SHP77 (cell line): ENCODE measurements at places on chromosomes 1 and 21.
A peak's percentile ranks its signal among the peaks of the same experiment; 100 is the strongest.

- peak; percentile 78 for DNase-seq
Observed at GRCh38 chr1:50080904-50081586, 27.7 kb upstream of the ELAVL4 start.

DNA sequence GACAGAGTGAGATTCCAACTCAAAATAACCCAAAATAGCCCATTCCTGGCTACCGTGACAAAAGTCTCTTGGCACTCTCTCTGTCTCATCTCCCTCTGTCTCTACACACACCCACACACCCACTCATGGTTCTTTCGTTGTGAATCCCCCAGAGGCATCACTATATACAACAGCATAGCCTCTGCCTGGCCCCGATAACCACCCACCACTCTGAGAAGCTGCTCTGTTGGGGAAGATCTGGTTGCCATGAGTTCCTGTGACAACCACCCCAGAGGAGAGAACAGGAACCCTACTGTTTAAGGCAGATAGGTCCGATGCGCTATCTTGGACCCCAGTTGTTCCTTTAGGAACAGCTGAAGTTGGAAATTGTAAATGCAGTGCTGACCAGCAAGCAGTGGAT, 70.4 kb upstream of the LYST start:
- DNase-seq, result no peak

- DNase-seq, result no peak
Observed at GRCh38 chr1:203406446-203407045, 55.6 kb upstream of the FMOD start.

DNA sequence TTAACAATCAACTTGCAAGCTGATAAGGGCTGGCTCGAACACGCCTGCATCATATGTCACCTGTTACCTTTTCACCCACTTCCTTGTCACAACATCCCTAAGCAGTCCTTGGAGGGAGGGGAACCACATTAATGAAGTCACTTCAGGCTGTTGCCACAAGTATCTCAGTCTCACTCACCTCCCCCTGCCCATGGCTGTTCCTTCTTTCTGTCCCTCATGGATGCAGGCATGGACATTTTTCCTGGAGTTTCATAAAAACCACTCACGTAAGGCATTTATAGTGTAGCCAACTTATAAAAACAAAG, 76.8 kb upstream of the ANGPTL1 start:
- DNase-seq, result no peak

DNA sequence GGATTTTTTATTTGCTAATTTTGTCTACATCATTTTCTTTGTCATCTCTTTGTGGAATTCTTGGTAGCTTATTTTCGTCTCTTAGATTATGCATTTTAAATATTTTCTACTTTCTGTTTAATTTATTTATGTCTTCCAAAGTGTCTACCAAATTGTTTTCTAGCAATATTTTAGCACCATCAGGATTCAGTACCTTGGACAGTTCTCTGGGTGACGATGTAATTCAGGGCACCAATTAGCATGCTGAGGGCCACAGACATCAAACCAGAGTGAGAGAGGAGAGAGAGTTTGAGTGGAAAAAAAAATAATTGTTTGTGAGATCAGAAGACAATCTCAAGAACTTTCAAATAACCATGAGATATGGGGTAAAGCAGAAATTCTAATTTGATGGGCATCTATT, 169.8 kb upstream of the CXADR start:
- no peak for DNase-seq
